Cardiac muscle cell (in vitro differentiated cells and primary cell): ENCODE measurements at places on chromosomes 11 and 22.
A peak's percentile ranks its signal among the peaks of the same experiment; 100 is the strongest.

DNA sequence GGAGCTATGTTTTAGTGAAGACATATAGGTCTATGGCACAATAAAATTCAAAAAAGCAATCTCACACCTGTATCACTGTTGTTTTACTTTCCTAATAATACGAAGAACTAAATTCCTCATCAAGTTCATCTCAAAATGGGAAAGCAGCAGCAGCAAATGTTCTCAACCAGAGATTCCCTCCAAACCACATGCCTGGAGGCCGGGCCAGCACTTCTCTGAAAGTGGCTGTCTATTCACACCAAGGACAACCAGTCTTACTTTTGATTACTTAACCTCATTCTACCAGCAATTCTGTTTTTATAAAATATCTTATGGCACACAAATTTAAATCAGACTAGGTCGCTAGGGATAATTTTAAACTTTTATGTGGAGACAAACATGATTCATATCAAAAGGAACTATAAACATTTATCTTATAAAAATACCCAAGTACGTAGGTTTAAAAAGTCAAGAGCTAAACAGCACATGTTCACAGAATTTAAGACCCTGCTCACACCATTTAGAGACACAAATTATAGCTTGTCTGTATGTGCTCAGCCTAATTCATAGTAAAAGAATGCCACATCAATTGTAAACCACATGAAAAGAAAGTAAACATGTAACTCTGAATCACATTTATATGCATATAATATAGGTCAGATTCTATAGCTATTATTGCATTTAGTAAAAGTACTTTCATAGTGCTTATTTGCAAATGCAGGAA is 46.1 kb downstream of the RRAS2 start:
- no peak for DNase-seq

- DNase-seq: no peak
Observed at GRCh38 chr22:22952531-22953280, 65.1 kb downstream of the IGLL5 start.

GRCh38 chr11:102733232-102733875 is 8.6 kb upstream of the MMP8 start:
- DNase-seq: peak; percentile 50

DNA sequence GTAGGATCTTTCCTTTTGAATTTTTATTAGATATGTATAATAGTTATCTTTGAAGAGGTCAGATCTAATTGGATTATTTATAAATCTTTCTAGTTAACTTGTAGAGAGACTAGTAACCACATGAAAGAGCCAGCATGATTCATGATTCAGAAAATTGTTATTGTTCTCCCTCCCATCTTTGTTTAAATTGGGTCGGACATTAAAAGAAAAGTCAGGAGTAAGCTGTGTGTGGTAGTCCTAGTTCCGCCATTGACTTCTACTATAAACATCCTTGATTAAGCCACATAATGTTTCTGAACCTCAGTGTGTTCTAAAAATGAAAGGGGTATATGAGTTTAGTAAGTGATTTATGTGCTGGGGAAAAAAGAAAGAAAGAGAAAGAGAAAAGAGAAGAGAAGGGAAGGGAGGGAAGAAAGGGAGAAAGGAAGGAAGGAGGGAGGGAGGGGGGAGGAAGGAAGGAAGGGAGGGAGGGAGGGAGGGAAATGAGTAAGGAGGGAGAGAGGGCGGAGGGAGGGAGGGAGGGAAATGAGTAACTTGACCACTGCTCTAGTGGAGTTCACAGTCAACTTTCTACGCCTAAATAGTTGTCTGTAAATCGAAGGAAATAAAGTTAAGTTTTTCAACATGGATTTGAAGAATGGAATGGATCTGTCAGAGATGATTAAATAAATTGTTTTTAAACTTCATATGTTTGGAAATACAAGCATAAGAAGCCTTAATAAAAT is 32.9 kb downstream of the SIK2 start:
- no peak for DNase-seq

DNA sequence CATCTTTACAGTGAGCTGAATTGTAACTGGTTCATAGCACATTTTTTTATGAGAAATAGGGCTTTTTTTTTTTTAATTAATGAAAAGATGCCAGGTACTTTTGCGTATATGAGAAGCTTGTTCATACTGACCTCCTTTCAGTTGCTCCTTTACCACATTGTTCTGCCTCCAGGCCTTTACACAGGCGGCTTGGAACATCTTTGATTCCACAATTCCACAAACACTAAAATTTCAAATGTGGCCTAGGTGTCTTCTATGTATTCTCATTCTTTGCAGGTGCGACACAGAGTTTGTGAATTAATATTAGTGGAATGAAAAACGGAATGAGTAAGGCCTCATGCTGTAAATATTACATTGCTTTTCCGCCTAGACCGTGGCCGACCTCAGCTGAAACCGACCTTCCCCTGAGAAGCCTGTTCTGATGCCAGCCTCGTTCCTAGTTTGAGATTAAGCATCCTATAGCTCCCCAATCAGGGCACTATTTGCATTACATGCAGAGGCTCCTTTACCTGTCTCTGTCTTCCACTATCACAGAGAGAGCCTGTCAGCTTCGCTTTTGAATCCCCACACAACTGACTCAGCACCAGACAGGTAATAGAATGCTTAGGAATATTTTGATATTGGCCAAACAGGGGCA is 125.8 kb downstream of the LDLRAD3 start:
- DNase-seq: no peak

DNA sequence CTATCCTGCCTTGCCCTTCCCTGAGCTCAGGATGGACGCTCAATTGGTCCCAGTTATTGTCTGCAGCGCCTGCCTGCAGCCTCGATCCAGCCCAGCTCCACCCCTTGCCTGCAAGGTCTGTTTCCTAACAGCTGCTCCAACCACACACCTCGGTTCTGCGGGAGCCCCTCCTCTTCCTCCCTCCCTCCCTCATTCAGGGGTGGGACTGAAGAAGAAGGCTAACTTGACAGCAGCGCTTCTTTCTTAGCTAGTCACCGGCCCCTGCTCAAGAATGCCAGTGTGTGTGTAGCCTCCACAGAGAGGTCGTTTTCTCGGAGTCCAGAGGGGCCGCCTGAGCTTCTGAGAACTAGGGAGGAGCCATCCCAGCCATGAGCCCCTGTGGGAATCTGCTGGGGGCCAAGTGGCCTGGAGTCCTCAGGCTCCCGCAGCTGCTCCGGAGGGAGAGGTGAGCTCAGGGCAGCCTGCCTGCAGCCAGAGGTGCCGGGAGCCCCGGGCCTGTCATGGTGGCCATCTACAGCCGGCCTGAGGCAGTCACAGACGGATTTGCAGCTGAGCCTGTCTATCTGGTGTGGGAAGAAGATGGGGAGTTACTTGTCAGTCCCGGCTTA is 36.1 kb downstream of the LIMK2 start:
- peak; percentile 94 for DNase-seq

DNA sequence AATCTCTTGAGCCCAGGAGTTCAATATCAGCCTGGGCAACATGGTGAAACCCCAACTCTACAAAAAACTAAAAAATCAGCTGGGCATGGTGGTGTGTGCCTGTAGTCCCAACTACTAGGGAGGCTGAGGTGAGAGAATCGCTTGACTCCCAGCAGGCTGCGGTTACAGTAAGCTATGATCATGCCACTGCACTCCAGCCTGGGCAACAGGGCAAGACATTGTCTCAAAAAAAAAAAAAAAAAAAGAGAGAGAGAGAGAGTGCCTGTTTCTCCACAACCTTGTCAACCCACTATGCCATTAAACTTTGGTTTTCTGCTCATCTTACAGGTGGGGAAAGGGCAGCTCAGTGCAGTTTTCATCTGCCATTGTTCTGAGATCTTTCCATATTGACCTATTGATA is 5.1 kb downstream of the FOLR3 start:
- no peak for DNase-seq

DNA sequence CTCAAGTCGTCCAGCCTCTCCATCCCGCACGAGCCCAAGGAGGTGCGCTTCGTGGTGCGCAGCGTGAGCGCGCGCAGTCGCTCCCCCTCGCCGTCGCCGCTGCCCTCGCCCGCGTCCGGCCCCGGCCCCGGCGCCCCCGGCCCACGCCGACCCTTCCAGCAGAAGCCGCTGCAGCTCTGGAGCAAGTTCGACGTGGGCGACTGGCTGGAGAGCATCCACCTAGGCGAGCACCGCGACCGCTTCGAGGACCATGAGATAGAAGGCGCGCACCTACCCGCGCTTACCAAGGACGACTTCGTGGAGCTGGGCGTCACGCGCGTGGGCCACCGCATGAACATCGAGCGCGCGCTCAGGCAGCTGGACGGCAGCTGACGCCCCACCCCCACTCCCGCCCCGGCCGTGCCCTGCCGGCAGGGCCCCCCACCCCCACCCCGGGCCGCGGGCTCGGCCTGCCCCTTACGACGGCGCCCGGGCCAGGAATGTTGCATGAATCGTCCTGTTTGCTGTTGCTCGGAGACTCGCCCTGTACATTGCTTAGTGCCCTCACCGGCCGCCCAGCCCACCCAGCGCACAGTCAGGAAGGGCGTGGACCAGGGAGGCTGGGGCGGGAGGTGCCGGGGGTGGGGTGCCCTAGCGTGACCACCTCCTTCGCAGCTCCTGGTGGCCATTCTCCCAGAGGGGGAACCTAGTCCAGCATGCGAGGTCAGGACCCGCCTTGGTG is 6.9 kb upstream of the ACR start:
- peak; percentile 12 for DNase-seq

GRCh38 chr22:35915477-35916013 is 113.1 kb downstream of the RBFOX2 start:
- DNase-seq: no peak

GRCh38 chr22:50490531-50491308 is 4.1 kb downstream of the MIOX start:
- DNase-seq: no peak

- no peak for DNase-seq
Observed at GRCh38 chr22:44906248-44906936, 103.4 kb downstream of the PHF21B start.

DNA sequence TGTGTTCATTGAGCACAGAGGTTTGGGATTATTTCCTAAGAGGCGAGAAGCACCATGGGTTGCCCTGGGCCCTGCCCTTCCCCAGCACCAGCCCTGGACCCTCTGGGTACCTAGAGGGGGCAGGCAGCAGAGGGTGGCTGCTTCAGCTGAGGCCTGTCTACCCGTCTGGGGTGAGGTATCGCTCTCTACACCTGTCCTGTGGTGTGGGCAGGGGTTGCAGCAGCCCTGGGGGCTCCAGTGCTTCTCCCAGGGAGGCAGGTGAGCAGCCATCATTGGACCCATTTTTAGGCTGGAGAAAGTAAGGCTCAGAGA is 15.6 kb downstream of the PRDM11 start:
- no peak for DNase-seq

GRCh38 chr22:45399712-45400445 is 13.5 kb downstream of the SMC1B start:
- no peak for DNase-seq

- no peak for DNase-seq
Observed at GRCh38 chr22:18973264-18974031, 37.4 kb upstream of the PRODH start.

GRCh38 chr11:10529279-10529678 is 11.7 kb downstream of the RNF141 start:
- DNase-seq: no peak

GRCh38 chr11:44876906-44877305 is 73.8 kb downstream of the TP53I11 start:
- no peak for DNase-seq

GRCh38 chr11:47399860-47400767 is 8.3 kb upstream of the SLC39A13 start:
- DNase-seq: no peak

DNA sequence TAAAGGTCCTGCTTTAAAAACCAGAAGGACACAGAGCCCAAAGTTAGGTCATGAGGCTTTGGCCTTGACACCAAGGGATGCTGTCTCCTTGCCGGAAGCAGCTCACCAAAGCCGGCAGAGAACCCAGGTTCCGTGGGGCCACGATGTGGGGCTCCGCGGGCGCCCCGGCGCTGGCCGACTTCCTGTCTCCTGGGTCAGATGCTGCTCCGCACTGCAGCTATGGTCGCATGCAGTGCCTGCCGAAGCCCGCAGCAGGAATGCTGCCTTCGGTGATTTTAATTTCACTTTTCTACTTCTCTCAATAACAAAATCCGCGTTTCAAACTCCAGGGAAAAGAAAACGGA is 454 bp upstream of the OTUB1 start:
- no peak for DNase-seq

GRCh38 chr11:8689726-8690255 is 7.2 kb downstream of the RPL27A start:
- DNase-seq: no peak

DNA sequence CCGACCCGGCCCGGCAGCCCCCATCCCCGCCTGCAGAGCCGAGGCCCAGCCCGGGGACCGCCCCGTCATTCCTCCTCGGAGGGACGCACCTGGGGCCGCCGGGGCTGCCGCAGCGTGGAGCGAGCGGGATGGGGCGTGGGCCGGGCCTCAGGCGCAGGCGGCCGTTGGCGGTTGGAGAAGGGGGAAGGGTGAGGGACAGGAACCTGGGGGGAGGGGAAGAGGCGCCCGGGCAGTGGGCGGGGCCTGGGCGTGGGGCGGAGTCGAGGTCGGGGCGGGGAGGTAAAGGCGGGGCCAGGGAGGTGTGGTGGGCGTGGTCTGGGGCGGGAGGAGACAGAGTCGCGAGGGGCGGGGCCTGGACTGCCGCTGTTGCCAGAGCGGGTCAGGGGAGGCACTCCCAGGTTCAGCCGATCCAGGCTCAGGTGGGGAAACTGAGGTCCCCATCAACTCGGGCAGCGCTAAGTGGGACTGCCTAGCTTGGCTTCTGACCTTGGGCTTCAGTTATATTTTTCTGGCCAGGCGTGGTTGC is at the start of gene TESMIN:
Gene TESMIN (minus strand): TSS at position 190 of the 526 bp plus-strand sequence. CDS start 860 bp downstream, outside the sequence.
- DNase-seq: peak; percentile 95

- DNase-seq: no peak
Observed at GRCh38 chr22:49284056-49284784, 543.5 kb downstream of the BRD1 start.

GRCh38 chr11:2789331-2789730 is 89.5 kb upstream of the KCNQ1OT1 start:
- no peak for DNase-seq

DNA sequence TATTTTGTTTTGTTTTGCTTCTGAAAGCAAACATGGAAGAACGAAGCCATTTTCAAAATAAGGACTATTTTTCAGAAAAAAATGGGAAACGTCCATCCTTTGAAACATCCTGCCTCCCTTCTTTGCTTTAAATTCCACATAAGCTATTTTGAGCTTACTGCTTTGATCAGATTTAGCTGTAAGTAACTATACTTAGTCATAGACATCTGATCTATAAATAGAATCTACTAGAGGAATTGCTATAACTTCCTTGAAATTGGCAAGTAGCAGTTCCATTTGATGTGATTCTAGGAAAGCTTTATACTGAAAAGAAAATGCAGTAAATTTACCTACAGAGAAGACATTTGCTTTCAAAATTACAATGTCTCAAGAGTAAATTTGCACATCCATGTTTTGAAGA is 305.8 kb downstream of the TTC28 start:
- peak; percentile 13 for DNase-seq

- DNase-seq: peak; percentile 97
Observed at GRCh38 chr22:37563153-37564081, 3.1 kb downstream of the CDC42EP1 start.

DNA sequence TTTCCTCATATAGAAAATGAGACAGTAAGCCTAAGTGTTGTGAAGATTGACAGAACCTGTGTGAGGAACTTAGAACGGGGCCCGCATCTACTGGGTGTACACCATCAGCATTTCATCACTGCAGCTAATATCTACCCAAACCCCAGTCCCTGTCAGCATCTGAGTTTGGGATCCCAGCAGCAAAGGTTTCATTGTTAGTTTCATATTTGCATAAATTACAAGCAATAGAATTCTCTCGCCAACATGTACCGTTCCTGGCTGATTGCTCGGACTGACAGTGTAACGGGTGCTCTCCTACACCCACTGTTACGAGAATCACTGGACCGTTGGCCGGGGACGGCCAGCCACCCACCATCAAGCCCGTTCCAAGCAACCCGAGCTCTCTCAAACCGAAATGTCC is 10.4 kb upstream of the TMPRSS6 start:
- no peak for DNase-seq
